SJSA1 (cell line): ENCODE measurements at places on chromosomes 13 and 19. TPM values are rescaled to one million over a fixed set of nuclear protein-coding genes. Genes with fewer than 3 reads are reported as not detected.

DNA sequence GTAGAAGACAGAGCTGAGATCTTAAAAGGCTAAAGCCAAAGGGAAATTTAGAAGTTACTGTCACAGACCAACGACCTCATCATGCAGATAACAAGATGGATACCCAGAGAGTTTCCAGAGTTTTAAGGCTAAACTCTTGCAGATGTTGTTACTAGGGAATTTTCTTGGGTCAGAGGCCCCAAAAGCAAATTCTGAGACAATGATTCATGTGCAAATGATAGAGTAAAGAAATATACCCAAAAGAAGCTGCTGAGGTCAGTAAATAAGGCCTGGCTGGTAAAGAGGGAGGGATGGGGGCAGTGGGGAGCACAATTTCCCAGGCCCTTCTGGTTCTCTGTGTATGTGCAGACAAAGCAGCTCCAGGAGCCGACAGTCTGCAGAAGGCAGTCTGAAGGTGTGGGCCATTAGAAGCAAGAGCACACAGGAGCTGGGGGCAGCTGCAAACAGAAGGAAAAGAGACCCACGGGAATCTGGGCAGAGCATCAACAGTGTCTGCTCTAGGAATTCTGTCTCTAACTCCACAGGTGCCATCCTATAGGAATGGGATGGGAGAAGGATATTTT lies 330.8 kb downstream of the TBC1D4 start:
- peak; percentile 3 for DNase-seq

- DNase-seq = no peak
Measured at GRCh38 chr13:22647156-22647850, 533.5 kb upstream of the SGCG start.

GRCh38 chr13:77029436-77029835 lies 2.5 kb upstream of the FBXL3 start:
- DNase-seq = no peak

GRCh38 chr19:33465834-33466233 lies 55.8 kb downstream of the PEPD start:
- DNase-seq = no peak

DNA sequence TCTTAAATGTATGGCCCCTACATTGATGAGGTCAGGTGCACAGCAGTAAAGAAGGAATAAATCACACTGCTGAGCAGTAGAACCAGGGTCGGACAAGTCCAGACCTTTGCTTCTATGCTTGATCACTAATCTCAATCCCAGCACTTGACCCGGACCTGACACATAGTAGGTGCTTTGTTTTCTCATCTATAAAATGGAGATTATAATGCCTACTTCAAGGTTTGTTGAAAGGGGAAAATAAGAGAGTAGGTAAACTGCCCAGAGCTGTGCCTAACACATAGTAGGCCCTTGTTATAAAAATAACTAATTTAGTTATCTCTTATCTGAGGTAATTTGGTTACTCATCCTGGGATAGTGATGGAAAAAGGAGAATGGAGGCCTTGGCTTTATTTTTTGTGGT lies 125.0 kb downstream of the RXFP2 start:
- DNase-seq = no peak

DNA sequence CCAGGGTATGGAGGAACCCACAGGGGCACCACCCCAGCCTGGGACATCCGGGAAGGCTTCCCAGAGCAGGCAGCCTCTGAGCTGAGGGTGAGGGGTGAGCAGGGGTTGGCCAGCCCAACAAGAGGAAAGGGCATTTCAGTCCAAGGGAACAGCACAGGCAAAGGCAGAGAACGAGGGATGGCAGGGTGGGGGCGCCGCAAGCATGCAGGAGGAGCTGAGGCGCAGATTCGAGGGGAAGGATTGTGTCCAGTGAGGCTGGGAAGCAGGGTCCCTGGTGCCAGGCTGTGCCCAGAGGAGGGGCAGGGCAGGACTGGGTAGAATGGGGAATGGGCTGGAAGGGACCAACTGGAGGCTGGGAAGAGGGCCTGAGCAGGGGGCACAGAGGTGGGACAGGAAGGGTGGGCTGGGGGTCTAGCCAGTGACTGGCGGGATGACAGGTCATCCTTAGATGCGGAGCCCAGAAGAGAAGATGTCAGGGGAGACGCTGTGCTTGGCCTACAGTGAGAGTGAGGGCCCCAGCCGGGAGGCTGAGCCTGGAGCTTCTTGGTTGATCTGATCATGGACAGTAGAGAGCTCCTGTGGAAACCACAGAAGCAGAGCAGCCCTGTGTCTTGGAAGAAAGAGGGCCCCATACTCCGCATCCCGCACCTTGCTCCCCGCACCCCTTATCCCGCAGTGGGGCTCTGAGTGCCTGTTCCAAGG lies 13.6 kb downstream of the EMP3 start:
- DNase-seq = no peak

GRCh38 chr19:50803633-50804419 lies 13.6 kb downstream of the ACP4 start:
- DNase-seq = no peak

DNA sequence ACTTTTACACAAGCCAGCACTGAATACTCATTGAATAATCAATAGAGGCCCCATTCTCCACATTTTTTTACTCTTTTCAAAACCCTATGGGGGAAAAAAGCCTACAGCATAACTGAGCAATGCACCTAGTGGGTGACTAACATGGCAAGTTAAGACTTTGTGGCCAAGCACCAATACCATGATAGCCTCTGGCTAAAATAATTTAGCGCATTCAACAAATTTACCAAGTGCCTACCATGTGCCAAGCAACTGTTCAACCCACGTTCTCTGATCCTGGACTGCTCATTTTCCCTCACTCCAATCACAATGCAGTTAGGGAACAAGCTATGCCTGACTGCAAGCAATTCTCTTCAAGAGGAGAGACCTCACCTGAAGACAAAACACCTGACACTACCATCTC lies 3.0 kb downstream of the ANKRD10 start:
- DNase-seq = no peak

DNA sequence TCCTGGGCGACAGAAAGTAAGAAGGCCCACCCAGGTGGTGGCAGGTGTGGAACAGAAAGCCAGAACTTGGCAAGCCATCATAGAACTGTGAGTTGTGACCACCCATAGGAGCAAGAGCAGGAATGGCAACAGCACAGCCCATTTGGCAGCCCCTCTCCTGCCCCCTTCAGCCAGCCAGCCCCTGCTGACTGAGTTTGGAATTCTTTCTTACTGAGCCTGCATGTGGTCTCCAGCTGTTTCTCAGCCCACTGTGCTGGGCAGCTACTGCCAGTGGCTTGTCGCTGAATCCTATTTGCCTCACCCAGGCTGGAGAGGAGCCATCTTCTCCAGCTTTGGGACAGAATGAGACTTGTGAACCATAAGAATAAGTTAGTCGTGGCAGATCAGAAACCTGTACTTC lies 28.3 kb downstream of the CNMD start:
- no peak for DNase-seq

- DNase-seq = no peak
Measured at GRCh38 chr13:94163535-94163934, 315.9 kb downstream of the DCT start.

GRCh38 chr13:76635232-76636230 lies 250.7 kb downstream of the KCTD12 start:
- no peak for DNase-seq

DNA sequence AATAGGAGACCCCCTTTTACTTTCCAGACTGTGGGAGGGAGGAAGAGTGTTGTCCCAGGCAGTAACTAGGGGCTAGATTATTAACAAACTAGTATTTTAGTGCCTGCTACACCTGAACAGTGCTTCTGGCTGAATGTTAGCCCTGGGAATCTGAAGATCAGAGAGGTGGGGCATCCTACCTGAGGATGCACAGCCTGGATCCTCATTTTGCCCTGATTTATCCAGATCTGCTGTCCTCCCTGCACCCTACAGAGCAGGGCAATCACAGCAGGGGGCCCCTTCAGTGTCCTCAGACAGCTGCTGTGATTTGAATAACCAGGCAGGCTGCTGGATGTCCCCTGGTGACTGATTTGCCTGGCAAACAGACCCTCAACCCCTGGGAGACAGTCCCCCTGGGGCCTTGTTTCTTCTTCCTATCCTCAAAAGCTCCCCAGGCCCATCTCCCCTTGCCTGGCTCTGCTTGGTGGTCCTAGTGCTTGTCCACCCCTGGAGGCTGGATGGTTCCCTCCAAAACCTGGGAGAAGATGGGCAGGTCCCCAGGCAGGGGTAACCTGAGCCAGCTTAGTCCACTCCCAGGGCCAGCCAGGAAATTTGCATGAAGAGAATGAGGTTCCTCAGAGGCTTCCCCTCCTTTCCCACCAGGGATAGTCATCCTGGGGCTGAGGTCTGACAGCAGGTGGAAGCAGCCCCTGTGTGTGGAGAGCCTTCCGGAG lies at the start of gene OVOL3:
TSS of gene OVOL3 (plus strand) at position 657 of the 713 bp plus-strand sequence. CDS start 60 bp downstream, outside the sequence.
- no peak for DNase-seq

DNA sequence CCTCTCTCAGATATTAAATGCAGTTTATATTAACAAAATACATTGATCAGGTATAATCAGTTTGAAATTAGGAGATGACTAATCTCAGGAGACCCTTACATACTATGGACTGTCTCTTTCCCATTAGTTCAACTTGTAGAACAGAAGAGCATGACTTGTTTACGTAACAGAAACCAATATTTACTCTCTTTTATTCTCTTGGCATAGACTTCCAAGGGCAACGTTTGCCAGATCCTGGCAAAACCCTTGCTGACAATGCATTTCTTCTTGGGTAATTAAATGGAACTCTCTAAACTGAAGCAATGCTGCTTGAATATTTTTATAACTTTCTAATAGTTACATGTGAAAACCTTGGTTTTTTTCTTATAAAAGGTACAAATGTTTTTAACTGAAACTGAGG lies 68.3 kb upstream of the MYO16 start:
- DNase-seq = no peak

DNA sequence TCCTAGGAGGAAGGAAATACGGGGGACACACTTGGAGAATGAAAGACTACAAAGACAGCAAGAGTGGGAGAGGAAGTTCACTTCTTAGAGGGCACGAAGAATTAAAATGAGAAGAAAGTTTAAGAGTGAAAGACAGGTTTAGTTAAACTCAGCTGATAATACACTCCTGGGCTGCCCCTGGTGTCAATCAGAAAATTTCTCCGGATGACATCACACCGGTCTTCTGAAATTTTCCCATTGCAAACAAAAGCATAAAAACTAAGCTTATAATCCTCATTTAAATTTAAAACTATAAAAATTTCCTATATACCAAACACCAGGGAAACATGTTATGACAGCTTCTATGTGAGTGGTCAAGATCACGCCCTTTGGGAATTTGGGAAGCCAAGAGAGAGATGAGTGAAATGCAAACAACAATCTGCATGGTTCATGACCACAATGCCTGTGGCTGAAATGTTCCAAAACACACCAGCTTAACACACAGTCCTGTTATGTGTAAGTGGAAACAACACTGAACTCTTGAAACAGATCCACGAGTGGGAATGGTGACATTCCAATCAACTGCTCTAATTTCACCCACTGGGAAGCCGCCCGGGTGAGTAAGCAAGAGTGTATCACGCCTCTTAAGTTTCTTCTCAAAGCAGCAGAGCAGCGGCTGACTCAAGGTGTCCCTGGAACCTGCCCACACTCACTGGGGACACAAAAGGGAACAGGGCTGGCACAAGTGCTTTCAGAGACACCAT lies 49.0 kb downstream of the BRD4 start:
- DNase-seq = no peak

DNA sequence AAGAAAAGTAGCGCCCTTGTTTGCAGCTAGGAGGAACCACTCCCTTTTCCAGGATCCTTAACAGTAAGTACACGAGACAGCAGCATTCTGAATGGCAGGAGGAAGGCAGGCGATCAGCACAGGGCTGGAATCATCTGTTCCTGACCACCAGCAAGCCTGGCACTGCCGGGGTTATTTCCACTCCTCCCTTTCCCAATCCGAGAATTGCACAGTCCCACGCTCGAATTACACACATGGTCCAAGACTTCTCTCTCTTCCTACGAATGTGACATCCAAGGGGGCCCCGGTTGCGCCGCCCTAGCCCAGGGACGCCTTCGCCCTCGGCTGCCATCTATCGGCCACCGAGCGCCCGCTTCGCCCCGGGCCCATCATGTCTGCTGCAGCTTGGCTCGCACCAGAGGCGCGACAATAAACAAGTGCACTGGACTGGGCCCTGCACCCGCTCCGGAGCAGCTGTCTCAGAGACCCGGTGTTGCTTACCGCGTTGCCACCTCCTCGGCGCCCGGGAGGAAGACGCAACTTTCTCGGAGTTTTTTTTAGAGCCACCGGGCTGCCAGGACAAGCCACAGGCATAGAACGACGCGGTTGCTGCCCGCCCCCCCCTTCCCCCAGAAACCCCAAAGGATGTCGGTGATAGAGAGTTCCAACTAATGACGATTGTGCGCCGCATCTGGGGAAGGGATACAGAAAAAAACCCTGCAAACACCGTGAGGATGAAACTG lies at the start of gene SLITRK5:
TSS of gene SLITRK5 (plus strand) at position 341 of the 722 bp plus-strand sequence. CDS start 4,018 bp downstream, outside the sequence.
- DNase-seq = peak; percentile 60

DNA sequence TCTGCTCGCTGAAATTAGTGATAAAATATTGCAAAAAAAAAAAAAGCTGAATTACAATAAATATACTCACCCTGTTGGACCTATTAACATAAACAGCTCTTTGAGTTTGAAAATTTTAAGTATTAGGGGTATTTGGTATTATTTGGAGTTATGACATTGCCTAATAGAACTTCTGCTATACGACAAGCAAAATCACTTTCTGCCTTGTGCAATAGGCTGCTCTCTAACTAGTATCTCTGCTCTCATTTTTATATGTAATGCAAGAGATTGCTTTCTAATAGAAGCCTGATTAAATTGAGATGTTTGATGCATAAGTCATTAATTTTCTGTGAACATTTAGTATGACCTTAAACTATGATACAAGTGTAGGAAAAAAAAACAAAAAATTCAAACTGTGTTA lies 5.3 kb downstream of the RGS9BP start:
- DNase-seq = no peak

DNA sequence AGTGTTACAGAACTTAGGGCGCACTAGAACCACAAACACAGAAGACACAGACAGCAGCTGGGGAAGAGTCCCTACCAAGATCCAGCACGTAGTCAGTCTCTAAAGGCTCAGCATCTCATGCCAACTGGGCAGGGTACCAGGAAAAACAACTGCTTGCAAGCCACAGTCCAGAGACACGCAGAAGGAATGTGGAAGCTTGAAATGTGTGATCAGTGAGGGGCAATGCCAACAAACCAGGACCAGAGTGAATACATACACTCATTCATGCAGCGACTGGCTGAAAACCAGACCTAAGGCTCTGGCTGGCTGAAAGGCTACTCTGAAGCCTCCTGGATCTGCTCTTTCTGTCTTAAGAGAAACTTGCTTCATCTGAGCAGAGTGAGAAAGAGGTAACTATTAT lies 1484.8 kb downstream of the EFNB2 start:
- DNase-seq = no peak

DNA sequence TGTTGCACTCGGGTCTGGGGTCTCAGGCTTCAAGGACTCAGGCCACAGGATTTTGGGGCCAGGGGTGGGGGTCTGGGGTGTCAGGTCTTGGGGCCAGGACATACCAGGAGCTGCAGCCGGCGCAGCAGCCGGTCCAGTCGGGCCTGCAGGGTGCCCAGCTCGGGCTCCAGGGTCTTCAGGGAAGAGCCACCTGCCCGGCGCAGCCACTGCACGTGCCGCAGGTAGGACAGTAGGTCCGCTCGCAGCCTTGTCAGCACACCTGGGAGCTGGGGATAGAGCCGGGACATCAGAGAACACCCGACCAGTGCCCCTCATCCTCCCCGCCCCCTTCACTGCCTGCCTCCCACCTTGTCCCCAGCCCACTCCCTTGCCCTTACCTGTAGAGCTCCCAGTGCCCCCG lies 2.2 kb downstream of the IL11 start:
- no peak for DNase-seq

Gene TMIGD2
- not detected in 2 replicates for total RNA-seq

Gene SIAH3
- 0.08 TPM in 1 of 2 replicates, not detected in the other for total RNA-seq

Gene GJB6
- total RNA-seq = not detected in 2 replicates

Gene ZNF729
- not detected in 2 replicates for total RNA-seq

Gene EGLN2
- total RNA-seq = 71.0 and 82.8 TPM in 2 replicates

Gene MBD3L2
- total RNA-seq = not detected in 2 replicates

Gene VSTM2B
- not detected in 2 replicates for total RNA-seq

Gene IQCN
- total RNA-seq = 0.13 and 0.22 TPM in 2 replicates

Gene UBE2L5
- total RNA-seq = not detected in 2 replicates
